Head of caudate nucleus (tissue), 42 donors: ENCODE measurements at places on chromosomes 7 and 10.

DNA sequence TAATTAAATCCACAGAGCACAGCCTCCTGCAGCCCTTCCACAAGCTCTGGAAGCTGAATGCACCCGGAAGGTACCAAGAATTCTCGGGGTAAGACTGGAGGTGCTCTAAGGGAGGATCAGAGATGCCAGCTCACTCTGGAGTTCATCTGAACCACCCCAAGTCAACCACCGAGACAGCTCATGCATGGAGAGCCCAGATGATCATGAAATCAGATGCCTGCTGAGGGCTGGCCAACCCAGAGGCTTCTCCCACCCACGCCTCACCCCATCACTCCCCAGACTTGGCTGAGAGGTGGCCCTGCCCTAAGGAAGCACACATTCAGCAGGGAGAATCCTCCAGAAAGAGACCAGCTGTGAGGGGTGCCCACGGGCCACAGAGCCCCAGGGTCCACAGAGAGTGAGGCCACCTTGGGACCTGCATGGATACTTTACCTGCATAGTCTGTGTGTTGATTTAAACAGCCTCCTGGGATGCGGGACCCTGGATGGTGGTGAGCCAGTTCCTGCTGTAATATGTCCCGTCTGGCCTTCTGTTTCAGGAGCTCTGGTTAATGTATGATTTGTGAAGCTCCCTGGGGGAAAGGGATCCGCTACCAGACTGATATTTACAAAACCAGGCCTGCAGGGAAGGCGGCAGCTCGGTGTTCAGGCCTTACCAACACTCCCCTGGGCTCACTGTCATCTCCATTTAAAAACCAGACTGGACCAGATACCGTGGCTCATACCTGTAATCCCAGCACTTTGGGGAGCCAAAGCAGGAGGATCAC, 64.9 kb downstream of the INSIG1 start:
- DNase-seq, result no peak

DNA sequence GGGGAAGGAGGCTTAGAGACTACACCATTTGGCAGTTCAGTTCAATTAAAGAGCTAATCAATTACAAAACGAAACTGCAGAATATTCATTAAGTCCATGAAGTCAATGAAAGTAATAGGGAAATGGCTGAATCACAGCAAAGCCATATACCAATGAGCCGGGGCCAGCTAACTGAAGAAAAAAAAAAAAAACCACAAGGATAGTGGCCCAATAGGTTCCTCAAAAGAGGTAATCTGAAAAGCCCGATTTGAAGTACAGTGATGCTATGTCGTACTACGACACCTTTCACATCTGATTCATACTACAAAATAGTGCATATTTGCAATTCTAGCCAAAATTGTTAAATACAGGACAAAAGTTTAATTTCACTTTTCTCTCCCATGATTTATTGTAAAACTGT, 2.5 kb downstream of the ARHGAP12 start:
- no peak for DNase-seq

- no peak for DNase-seq
Measured at GRCh38 chr7:77565917-77566316, 28.8 kb downstream of the PTPN12 start.

DNA sequence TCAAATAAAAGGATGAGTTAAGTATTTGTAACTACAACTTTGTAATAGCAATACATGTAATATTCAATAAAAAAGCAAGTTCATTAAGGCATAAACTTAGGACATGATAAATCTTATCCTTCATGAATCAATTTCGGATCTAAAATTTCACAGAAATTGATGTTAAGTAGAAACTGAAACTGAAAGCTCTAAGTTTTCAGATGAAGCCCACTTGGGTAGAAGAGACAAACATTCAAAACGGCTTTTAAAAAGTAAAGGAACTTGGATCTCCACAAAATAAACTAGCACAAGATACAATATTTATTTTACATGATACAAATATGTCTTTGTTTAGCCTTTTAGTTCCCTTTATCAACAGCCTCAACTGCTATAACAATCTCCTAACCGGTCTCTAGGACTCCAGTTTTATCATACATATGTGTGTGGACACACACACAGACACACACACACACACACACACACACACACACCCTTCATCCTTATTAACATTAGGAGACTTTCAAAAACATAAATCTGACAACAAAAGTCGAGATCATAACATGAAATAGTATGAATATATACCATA, 83.7 kb downstream of the USP6NL start:
- DNase-seq, result no peak

DNA sequence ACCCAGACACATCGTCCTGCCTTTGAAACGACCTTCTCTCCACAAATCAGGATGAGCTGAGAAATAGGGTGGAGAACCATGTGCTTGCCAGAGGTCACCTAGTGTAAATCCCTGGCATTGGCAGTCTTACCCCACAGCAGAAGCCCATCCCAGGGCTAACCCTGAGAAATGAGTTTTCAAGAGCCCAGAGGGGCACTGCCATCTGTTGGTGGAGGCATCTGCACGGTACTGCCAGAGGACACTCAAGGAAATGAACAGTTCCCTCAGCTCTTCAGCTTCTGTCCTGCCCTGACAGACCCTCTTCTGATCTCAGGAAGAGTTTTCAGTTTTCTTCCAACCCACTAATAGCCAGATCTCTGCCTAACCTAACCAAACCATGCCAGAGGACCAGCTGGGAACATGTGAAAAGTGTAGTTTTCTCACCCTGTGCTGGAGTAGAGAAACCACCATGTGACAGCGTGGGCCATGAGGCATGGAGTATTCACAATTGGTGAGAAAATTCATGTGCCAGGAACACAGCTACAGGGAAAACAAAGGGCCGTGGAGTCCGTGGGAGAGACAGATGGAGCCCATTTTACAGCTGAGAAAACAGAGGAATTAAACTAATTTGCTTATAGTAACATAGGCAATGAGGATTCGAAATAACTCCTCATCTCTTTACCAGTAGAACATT, 37.7 kb upstream of the ITPRID1 start:
- DNase-seq, result no peak

DNA sequence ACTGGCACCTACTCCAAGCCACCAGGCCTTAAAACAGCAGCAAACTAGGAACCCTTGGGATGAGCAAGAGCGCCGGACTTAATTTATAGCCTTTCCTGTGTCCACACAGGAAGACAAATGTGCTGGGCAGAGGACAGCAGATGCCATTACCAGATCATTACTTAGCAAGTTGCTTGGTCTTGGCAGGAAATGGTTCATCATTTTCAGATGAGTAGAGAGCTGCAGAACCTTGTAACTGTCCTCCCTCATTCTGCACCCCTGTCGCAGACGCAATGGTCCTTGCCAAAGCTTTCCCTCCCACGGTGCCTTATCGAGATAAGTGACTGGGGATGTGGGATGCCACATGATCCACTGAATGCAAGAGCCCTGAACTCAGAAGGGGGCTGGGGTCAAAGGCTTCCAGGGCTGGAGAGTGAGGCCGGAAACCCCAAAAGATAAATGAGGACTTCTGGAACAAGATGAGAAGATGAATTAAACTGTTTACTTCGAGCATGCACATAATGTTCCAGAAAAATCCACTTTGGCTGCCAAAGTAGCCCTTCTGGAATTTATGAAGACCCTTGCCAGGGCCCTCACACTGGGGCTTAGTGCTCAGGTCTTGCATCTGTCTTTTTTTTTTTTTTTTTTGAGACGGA, 145.6 kb upstream of the ZNF32 start:
- no peak for DNase-seq

- no peak for DNase-seq
Measured at GRCh38 chr7:151431768-151432311, 8.1 kb downstream of the CRYGN start.

GRCh38 chr10:116708391-116708821, 34.0 kb downstream of the HSPA12A start:
- no peak for DNase-seq

DNA sequence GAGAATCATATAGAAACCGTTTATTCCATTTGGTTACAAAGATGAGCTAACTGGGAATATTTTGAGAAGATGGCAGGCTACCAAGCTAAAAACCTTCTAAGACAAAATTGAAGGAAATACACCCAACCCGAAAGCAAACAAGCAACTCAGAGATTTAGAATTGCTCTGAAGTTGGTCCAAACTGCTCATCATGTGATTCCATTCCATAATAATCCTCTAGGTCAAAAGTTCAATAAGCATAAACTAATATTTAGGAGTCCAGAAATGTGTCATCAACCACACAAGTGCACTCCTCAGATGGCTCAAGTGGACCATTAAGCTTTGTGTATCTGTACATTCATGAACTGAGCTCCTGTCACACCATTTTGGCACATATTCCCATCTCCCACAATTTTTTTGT, 28.7 kb downstream of the DGKI start:
- DNase-seq, result no peak

DNA sequence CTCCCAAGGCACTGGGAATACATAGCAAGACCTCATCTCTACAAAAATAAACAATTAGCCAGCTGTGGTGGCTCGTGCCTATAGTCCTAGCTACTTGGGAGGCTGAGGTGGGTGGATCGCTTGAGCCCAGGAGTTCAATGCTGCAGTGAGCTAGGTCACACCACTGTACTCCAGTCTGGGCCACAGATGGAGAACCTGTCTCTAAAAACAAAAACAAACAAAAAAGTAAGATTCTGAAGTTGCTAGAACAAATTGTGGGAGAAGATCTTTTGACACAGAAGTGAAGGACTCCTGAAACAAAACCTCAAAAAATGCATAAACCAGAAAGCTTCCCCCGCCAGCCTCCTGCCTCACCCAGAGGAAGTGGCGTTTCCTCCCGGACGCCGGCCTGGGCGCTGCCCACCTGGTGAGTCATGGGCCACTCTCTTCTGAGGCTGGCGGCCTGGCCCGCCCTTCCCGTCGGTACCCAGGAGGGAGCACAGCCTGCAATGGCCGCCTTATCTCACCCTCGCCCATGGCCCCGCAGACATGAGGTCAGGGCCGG, 25.4 kb upstream of the ELN start:
- no peak for DNase-seq

DNA sequence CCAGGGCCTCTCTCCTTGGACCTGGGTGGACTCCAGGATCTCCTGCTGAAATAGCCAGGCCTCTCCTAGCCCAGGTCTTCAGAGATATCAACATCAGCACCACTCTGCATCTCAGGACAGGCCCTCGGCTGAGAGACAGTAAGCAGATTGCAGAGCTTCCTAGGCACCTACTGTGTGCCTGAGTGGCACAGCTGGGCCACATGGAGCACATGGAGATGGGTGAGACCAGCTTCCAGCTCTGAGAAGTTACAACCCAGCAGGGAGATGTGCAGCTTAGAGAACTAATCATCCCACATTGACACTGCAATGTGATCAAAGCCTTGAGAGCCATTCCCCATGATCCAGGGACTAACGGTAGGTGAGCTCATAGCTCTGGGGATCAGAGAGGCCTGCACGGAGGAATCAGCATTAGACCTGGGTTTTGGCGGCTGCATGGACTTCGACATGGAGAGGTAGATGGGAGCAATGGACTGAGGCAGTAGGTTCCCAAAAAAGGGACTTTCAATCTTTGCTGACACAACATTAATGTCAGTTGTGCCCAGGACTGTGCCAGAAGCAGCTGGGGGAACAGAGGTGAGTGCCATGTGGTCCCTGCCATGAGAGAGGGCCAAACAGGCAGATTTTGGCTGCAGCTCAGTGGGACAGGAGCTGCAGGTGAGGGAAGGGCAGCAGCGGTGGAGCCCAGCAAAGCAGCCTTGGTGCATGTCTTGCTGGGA, 76.0 kb upstream of the LEP start:
- DNase-seq, result no peak

GRCh38 chr7:30938435-30939316, 25.1 kb upstream of the GHRHR start:
- DNase-seq, result peak; percentile 86

- DNase-seq, result no peak
Measured at GRCh38 chr10:103661198-103661950, 167.9 kb downstream of the NEURL1 start.

- peak; percentile 91 for DNase-seq
Measured at GRCh38 chr10:30784897-30785605, 155.5 kb upstream of the LYZL2 start.

DNA sequence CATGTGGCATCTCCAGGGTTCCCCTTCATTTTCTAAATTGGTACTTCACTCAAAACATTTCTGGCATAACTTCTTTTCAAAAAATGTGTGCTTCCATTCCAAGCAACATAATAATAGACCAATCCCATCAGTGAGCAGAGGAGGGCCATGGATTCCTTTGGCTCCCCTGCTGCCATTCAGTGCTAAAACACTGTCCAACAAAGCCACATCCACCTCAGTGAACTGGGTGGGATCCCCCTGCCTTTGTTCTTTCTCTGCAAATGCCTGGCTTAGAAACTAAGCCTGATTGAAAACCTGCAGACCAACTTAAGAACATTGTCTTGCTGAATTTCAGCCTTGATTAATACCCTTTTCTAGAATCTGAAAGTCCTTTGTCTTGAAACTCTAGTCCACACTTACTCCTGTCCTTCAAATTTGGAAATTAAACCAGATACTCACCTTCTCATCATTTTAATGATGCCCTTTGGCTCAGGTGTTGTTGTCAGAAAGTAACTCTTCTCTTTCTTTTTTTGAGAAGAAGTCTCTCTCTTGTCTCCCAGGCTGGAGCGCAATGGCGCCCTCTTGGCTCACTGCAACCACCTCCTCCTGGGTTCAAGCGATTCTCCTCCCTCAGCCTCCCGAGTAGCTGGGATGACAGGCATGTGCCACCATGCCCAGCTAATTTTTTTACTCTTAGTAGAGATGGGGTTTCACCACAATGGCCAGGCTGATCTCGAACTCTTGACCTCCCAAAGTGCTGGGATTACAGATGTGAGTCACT, 132.3 kb downstream of the PLXNA4 start:
- DNase-seq, result no peak

DNA sequence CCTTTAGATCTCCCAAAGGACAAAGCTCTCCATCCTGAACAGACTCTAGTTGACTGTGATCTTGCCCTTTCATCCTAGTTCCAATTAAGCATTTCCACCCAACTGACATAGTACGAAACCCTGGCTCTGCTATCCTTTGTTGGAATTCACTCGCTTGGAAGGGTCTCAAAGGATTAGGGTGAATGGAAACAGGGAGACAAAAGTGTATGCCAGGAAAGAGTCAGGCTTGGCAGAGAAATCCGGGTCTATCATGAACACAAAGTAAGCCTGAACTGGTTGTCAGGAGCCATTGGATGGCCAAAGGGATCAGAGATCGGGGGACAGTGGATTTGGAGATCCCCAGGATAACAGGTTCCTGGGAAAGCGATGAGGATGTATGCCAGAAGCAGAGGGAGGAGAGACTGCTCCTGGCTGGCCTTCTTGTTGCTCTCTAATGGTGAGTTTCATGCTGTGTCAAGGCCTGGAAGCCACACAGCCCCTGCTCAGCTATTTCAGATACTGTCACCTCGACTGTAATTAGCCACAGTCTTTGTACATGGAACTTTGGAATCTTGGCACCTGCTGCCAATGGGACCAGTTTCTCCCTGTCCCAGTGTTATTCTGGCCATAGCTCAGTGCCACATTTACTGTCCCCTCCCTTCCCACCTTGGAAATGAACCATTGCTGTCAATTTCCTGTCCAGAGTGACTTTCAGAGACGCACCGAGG, 1168.7 kb upstream of the AUTS2 start:
- DNase-seq, result no peak

GRCh38 chr10:22321924-22322640, 1.2 kb downstream of the BMI1 start:
- DNase-seq, result peak; percentile 33
